ENCODE measurements at places on chromosomes 3 and 15.

GRCh38 chr15:47846128-47846868 lies 129.0 kb downstream of the SEMA6D start:
- DNase-seq = no peak

DNA sequence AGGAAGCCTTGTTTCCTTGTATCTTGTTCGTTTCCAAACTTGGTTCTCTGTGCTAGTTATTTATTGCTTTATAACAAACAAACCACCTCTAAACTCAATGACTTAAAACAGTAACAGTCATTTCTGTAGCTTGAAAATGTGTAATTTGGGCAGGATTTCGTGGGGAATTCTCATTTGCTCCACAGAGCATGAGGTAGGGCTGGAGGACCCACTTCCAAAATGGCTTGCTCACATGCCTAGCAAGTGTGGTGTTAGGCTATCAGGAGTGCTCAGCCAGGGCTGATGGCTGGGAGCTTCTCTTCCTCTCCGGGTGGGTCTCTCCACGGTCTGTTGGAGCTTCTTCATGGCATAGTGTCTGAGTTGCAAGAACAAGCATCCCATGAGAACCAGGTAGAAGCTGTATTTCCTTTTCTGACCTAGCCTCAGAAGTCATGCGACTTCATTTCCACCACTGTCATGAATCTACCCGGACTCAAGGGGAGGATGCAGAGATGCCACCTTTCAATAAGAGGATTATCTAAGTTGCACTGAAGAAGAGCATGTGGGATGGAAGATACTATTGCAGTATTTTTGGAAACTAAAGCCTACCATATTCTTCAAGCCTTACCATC lies 8.2 kb upstream of the TNIK start:
- DNase-seq = no peak

DNA sequence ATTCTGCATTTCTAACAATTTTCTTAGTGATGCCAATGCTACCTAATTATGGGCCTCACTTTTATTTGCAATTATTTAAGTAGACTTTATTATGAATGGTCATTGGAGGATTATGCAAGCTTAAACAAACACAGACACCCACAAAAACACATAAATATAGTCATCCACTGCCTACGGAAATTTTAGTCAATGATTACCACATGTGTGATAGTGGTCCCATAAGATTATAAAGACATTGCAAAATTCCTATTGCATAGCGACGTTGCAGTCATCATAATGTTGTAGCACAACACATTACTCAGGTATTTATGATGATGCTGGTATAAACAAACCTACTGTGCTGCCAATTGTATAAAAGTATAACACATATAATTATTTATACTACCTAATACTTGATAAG lies 247.8 kb upstream of the ALCAM start:
- no peak for DNase-seq

DNA sequence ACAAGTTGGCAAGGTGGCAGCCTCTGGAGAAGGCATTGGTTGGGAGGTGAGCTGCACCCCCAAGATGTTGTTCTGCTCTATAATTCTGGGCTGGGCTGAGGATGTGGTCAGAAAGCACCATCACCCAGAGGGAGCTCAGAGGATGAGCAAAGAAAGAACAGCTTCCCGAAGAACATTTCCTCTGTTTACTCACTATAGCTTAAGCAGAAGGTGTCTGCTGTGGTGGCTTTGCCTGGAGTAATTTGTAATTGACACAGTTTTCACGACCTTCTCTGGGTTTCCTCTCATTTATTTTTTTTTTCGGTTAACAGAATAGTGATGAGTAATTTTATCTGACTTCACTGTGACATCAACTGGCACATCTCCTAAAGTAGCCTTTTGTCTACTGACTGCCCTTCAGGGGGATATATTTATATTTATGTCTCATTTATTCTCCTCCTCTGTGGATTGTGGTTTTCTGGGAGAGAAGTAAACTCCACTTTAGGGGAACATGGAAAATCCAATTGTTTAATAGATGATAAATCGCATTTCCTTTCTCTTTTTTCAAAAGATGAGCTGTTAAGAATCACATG lies 49.5 kb upstream of the ABHD17C start:
- no peak for DNase-seq

DNA sequence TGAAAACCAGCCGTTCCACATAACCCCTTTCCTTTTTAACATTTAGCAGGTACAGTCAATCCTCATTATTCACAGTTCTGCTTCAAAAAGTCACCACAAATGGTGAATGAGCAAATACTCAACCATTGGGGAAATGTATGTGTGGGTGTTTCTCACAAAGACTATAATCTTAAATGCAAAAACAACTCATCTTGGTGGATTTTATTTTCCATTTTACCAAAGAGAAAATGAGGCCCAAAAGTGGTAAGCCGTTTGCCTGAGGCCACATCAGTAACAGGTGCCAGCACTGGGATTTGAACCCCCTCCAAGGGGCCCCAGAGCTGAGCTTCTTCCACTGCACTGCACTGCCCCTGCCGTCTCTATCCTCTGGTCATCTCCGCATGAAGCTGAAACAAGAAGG lies 208.8 kb downstream of the OSBPL10 start:
- no peak for DNase-seq

- no peak for DNase-seq
These were observed 349.4 kb upstream of the DCBLD2 start for GRCh38 chr3:99250821-99251355.

DNA sequence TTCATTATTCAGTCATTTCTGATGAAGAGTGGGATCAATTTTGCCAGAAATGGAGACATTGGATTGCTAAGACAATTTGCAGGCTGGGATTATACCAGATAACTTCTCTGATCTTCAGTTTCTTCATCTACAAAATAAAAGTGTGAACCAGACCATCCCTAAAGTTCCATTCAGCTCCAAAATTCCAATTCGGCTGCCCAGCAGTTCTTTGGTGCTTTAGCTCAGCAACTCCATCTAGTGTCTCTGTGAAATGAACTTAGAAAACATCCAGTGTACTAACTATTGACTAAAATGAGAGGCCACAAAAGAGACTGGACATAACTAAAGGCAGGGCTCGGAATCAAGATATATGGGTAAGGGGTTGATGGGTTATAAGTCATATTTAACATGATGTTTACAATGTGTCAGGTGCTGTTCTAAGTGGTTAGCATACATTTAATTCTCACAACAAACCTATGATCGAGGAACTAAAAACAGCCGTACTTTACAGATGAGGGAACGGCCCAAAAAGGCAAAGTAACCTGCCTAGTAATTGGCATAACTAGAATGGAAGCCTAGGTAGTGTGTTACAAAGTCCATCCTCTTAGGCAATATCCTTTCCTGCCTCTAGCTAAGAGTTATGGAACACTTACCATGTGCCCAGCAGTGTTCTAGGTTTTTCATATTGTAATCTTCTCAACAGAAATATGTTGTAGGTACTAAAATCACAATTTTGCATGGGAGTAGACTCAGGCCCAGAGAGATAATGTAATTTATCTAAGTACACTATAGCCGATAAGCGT lies 17.0 kb downstream of the THAP10 start:
- DNase-seq = no peak

DNA sequence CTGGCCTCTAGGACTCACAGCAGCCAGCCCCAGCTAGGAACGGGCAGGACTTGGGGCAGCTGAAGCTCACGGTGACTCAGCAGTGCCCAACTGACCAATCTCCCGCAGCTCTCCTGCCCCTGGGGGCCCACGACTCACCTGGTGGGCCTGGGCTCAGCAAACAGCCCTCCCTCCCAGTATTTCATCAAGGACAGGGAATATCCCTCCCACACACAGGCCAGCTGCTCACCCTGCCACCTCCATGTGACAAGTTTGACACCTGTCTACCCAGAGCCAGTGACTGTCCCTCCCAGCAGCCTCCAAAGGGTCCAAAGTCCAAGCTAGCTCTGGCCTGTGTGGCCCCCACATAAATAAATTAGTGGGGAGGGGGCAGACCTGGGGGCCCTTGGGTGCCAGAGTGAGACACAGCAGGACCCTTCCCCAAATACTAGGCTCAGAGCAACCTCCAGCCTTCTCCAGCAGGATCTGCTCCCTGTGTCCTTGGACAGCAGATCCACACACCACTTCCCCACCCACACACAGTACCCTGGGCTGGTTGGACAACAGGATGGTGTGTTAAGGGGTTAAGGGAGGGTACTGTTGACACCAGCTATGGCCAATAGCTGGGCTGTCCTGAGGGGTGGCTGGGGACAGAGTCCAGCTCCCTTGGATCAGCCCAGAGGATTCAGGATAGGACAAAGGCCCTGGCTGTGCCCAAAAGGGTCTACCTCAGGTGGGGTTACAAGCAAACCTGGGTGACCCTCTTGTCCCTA lies 4.3 kb downstream of the GNAT1 start:
- DNase-seq = no peak

- DNase-seq = no peak
These were observed 7.7 kb downstream of the CCDC54 start for GRCh38 chr3:107384907-107385306.

DNA sequence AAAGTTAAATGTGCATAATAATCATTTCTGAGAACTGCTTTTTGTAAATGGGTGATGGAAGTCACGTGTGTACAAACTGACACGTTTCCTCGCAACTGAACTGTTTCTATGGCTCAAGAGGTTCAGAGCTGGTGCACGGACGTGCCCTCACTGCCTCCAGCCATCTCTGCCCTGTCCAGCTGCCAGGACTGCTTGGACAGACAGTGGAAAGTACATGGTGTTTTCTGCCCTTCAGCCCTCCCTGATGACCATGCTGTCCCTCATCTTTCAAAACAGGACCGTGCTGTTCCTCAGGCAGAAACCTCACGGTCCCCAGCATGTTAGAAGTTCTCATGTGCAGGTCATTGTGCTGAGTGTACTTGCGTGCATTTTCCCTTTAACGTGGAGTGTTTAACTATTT lies 38.7 kb downstream of the GJD2 start:
- DNase-seq = no peak

- no peak for DNase-seq
These were observed 127.1 kb downstream of the MEGF11 start for GRCh38 chr15:66126456-66126855.

- no peak for DNase-seq
These were observed 41.8 kb upstream of the SLC6A11 start for GRCh38 chr3:10774129-10774670.

DNA sequence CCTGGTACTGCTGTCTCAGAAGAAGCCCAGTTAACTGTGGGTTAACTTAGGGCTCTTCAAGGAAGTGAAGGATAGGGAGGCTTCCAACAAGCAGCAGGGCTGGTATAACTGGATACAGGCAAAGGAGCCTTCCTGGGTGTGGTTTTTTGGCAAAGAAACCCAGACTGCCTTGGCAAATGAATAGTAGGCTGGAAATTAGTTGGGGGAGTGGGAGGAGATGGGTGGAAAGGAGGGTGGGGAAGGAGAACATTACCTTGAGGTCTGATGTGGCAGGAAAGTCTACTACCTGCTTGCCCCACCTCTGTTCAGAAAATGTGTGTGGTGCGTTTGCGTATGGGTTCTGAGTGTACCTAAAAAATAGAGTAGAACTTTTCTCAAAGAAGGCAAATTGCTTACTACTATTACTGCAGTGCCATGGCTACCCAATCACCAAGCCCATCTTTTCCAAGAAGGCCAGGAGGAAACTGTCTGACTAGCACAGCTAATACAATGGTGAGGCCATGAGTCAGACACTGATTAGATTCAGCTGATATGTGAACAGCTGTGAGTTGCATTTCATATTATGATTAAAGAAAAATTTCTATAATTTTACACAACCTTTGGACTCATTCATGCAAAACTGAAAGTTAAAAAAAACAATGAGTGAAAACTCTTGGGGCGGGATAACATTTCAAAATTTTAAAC lies 55.2 kb downstream of the SPTSSB start:
- no peak for DNase-seq

DNA sequence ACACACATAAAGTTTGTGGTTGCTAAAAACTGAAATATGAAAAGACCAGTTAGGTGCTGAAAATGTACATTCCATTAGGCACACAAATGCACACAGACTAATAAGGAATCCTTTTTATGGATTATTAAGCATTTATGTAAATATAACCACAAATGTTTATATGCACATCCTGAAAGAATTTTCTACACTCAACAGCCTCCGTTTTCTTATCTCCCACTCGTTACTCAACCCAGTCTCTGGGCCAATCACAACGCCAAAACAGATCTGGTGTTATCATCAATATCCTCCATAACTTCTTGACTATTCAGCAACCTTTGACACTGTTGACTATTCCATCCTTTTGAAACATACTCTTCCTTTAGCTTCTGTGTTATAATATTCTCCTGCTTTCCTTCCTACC lies 136.4 kb downstream of the ATP8B4 start:
- no peak for DNase-seq

Data from stimulated activated CD8-positive, alpha-beta memory T cell treated with anti-CD3 and anti-CD28 coated beads, Interleukin-7, amount 100 ng/mL, for 1 hour (primary cell).